ENCODE measurements at places on chromosomes 16 and 17.
A peak's percentile ranks its signal among the peaks of the same experiment; 100 is the strongest.

- no peak for DNase-seq
Measured at GRCh38 chr16:53417011-53417410, 17.3 kb upstream of the RBL2 start.

DNA sequence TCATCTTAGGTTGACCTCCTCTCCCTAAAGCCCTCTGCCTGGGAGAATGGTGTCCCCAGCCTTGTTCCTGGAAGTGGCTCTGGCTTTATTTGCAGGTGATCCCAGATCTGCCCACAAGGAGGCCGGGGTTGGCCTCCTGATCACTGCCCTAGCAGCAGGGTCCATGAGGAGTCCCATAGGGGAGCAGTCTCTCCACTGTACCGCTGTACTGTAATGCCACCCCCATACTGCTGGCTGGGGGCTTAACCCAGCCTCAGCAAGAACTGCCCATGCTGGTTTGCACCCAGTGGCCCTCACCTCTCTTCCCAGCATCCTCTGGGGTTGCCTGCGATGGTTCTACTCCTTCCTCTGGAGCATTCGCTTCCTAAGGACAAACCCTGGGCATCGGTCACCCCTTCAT lies 39.1 kb downstream of the PSME3IP1 start:
- no peak for DNase-seq

GRCh38 chr17:19867329-19868078 lies at the start of gene ULK2:
ULK2 (minus strand) TSS chr17:19867936; CDS start chr17:19867417, 519 bp downstream.
- DNase-seq = peak; percentile 67

- no peak for DNase-seq
Measured at GRCh38 chr17:66627985-66628384, 206.9 kb upstream of the CACNG5 start.

- DNase-seq = no peak
Measured at GRCh38 chr16:73420244-73420643, 372.3 kb upstream of the ZFHX3 start.

DNA sequence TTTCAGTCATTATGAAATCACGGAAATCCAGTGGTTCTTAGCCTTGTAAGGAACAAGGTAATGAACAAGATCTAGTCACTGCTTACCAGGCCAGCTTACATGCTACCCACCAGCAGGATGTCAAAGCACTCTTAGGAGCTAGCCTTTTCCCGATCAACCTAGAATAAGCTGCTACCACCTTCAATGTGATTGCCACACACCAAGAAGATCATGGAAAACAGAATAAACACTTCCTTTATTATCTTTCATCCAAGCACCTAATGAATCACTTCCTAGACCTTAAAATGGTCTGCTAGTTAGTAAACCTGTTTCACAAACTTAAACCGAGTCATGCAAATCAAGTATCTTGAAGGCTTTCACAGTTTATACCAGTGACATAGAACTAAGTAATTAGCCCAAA lies 5.0 kb downstream of the BBS2 start:
- DNase-seq = no peak

DNA sequence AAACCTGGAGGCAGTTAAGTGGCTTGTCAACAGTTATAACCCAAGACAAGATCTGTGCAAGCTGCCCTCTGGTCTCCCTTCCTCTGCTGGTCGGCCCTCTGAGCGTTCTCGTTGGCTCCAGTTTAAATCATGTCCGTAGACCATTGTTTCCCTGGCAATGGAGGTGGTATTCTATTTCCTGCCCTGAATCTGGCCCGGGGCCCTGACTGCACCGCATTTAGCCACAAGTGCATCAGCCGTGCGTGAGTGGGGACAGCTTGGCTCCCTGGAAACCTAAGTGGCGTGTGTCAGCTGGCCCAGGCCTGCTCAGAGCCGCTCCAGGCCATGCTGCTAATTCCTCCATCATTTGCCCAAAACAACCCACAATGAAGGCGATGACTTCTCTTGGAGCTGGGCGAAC lies 15.0 kb upstream of the MYLK3 start:
- no peak for DNase-seq

DNA sequence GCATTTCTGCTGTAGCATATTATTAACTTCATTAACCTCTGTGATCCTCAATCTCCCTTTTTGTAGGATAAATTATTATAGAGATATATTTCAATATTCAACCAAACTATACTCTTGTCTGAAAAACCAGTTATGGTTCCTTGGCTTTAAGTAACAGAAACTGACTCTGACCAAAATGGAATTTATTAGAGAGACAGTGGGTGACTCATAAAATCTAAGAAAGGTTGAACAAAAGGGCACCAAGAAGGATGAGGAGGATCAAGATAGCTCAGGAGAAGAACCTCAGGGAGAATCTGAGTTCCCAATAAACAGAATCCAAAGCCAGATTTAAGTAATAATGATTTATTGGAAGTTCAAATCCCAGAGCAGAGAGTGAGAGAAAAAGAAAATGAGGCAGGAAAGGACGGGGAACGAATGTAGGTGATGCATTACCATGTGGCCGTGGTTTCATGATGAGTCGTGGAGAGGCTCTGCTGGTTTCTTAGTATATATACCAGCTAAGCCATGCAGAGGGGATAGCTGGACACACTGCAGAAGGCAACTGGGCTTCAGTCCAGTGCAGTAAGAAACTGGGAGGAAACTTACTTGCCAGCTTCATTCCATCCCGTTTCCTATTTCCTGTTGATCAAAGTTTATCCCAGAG lies 151.5 kb upstream of the GOT2 start:
- no peak for DNase-seq

DNA sequence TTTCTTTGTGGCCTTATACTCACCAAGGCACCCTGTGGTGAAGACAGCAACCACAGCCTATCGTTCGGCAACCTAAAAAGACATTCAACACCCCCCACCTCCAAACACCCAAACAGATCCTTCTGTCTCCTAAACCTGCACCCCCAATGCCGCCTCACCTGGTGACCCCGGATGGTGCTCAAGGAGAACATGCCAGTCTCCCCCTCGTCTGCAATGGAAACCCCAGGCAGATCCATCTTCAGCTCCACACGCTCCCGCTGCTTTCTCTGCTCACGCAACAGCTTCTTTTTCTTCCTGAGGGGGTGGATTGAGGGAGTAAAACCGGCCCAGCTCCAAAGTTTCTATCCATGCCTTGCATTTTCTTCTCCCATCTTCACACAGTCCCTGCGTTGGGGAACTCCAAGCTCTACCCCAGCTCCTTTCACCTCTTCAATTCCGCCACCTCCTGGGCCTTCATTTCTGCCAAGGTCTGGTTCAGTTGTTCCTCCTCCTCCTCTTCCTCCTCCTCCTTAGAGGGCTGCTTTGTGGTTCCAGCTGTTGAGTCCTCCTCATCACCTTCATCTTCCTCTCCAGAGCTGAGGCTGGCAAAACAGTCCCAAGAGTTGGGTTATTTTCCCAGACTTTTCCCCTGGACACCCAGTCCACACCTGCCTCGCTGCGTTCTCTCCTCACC lies 3.4 kb upstream of the PSMC5 start:
- DNase-seq = no peak

DNA sequence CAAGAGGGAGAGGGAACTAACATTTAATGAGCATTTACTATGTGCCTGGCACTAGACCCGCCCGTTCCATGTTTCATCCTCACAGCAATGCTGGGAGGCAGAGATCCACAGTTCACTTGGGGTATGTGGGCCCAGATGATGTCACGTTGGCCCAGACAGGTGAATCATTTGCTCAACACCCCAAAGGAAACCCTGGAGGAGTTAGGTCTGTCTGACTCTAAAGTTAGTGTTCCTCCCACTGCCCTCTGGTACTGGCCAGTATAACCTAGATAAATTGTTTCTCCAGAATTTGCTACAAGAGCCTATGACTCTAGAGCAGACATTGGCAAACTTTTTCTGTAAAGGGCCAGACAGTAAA lies 164.6 kb downstream of the VPS53 start:
- DNase-seq = no peak

DNA sequence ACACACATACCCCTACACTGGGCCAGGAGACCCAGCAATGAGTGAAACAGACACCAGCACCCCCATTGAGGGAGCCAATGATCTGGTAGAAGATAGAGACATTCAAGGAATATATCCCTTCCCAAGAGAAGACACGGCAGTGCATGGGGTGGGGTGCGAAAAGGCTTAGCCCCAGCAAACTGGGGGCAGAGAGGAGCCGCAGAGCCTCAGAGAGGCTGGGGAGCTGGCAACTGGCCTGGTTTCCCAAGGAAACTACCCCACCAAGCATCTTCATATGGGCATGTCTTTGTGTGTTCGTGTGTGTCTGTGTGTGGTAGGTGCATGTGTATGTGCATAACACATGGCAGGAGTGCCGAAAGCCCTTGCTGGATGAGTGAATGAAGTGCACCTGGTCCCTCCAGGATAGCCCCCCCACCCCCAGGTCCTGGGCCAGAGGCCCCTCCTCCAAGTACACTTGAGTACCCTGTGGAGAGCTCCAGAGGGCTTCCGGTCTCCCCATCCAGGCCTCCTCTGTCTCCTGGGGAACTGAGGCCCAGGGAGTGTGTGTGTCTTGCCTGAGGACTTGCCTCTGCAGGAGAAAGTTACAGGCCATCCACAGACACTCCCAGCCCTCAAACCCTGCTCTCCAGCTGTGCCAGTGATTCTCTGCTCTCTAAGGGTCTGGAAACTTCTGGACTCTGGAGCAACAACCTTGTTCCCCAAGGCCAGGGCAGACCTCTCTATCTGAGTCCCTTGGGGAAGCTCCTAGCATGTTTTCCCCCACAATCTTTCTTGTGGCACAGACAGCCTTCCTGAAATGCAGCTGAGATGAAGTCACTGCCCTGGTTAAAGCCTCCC lies 15.9 kb downstream of the TBX2 start:
- no peak for DNase-seq

DNA sequence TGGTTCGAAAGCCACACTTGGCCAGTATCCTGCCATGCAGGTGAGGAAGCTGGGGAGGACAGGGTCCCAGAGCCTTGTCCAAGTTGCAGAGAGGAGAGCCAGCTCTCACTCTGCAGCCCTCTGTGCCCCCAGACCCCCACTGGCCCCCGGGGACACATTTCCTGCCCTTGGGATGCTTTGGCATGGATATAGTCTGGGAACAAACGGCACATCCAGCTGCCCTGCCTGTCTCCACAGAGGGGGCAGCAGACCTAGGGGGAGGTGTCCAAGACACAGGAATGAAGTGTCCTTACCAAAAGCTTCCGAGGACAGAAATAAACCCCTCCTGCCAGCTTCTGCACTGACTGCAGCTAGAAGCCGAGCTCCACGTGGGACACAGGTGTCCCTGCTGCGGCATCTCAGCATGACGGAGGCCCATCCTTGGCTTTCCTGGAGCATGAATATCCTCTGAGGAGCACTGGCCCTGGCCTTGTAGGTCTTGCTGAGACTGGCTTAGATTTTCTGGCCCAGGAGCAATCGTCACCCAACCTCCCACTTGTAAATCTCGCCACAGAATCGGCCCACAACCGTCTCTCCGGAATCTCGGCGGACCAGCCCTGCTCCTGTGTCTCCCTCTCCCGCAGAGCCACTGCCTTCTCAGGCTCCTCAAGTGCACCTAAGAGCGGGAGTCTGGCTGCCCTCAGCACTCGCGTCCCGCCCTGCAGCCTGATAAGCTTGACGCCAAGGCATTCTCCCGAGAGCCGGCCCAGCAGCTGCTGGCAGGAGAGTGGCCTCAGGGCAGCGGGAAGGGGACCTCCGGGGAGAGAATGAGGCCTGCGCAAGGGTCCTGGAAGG lies 1.1 kb upstream of the CAPN15 start:
- DNase-seq = no peak

- no peak for DNase-seq
Measured at GRCh38 chr17:82871056-82871775, 31.4 kb upstream of the ZNF750 start.

- DNase-seq = no peak
Measured at GRCh38 chr16:78251115-78251514, 151.7 kb downstream of the WWOX start.

GRCh38 chr17:4800462-4801196 lies 1.5 kb downstream of the C17orf114 start:
- no peak for DNase-seq

DNA sequence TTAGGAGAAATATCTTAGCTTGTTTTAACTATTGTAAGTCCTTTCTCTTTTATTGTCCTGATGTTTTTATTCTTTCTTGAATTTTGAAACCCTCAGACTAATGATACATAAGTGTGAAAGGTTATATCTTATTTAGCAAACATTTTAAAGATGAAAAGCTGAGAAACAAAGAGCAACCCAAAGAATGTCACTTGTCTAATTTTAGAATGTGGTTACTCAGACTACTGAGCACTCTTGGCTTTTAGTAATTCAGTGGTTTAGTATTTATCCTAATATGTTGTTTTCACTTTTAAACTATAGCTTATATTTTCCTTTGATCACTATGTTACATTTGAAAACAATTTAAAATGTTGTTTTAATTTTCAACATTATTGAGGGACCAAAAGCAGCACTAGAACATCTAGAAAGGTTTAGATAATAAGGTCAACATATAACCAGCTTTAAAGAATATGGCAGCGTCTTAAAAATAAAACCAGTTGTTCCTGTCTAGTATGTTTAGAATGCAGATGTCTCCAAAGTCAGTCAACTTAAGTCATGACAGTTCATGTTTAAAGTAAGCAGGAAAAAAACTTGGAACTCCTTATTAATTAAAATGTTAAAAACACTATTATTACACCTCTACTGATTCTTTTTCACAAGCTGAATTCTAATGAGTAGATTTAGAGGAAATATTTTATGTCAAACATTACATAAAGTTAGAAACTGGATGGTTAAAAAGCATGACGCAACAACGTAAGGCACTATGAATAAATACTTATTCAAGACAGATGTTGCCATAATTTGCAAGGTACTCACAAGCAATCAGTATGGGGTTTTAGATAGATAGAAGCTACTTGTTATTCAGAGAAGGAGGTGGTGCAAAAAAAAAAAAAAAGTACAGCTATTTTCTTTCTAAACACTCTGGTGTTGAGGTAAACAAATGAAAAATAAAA lies 2.4 kb downstream of the MBTD1 start:
- DNase-seq = no peak

DNA sequence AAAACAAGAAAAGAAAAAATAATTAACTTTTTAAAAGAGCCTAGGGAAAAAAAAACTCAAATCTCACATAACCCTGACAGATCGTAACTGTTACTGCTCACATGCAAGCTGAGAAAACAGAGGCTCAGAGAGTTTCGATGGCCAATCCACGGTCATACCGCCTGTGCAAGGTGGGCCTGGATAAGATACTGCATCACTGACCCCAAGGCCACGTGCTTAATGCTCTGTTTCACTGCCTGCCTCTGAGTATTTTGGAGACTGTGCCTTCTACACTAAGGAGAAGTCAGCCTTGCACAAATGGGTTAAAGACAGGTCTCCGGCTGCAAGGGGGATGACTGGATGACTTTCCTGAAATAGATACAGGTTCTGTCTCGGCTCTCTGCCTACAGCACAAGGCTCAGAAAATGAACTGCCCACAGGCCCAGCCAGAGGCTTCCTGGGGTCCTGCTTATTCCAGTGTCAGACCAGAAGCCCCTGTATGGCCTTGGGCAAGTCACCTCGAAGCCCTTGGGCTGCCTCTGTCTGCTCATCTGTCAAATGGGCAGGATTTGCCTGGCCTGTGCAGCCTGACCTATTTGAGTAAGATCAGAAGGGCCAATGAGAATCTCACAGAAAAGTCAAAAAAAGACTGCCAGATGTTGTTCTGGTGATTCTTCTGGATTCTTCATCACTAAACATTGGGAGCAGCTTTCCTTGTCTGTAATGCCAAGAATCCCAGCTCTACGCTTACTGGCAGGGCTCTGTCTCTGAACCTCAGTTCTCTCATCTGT lies 25.8 kb downstream of the CNGB1 start:
- DNase-seq = no peak
